ENCODE measurements at places on chromosomes 3 and 15.

DNA sequence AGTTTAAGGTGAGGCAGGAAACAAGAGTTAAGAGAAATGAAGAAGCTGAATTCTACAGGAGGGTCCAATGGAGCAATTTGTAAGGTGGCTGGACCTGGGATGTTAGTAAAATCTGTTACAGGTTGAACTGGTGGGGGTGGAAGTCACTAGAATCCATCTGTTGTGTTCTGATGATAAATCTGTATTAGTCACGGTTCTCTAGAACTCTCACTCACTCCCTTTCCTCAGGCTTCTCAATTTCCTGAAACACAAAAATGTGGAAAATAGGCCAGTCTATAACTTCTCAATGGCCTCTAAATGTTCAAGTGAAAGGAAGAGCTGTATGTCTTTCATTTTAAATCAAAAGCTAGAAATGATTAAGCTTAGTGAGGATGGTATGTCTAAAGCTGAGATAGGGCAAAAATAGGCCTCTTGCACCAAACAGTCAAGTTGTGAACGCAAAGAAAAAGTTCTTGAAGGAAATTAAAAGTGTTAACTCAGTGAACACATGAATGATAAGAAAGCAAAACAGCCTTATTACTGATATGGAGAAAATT is 180.2 kb upstream of the CBLB start:
- no peak for DNase-seq

DNA sequence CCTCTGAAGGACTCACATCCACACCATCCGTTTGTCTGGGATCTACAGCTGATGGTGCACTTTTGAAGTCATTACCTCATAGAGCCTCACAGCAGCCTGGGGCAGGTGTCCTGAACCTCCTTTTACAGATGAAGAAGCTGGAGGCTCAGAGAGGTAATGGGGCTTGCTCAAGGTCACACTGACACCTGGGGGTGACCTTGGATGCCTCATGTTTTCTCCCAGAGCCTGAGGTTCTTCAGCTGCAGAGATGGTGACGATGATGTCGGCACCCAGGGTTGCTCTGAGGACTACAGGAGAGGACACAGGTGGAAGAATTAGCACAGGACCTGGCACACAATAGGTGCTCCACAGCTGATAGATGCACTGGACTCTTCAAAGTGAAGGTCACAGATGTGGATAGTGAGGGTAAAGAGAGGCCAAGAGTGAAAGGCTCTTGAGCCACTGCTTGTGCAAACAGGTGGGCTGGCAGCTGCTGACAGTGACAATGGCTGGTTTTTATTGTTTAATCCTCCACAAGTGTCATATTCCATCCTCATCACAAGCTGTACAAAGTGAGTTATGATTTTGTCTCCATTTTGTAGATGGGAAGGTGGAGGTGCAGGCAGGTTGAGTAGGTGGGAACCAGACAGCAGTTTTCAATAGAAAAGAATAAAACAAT is 17.4 kb upstream of the ATP2B2 start:
- DNase-seq, result no peak

- no peak for DNase-seq
Measured at GRCh38 chr15:71089801-71090200, 25.5 kb upstream of the THSD4 start.

DNA sequence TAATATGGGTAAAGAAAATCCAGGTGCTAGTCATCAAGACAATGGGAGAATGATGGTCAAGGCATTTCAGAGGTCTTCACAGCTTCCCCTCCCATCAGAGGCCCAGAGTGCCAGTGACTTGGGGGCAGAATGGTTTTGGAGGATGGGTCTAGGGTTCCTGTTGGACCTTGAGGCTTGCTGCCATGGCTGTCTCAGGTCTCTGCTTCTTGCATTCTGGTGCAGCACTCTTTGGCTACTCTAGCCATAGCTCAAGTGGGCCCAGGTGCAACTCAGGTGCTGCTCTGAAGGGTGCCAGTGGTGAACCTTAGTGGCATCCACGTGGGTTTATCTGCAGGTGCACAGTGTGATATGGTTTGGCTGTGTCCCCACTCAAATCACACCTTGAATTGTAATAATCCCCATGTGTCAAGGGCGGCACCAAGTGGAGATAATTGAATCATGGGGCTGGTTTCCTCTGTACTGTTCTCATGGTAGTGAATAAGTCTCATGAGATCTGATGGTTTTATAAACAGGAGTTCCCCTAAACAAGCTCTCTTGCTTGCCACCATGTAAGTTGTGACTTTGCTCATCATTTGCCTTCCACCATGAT is 48.5 kb upstream of the PEX5L start:
- no peak for DNase-seq

- DNase-seq, result no peak
Measured at GRCh38 chr3:79405183-79405582, 362.6 kb downstream of the ROBO1 start.

- no peak for DNase-seq
Measured at GRCh38 chr15:55873024-55873720, 120.2 kb downstream of the NEDD4 start.

GRCh38 chr3:49158103-49158709 is 7.9 kb downstream of the CCDC71 start:
- no peak for DNase-seq

DNA sequence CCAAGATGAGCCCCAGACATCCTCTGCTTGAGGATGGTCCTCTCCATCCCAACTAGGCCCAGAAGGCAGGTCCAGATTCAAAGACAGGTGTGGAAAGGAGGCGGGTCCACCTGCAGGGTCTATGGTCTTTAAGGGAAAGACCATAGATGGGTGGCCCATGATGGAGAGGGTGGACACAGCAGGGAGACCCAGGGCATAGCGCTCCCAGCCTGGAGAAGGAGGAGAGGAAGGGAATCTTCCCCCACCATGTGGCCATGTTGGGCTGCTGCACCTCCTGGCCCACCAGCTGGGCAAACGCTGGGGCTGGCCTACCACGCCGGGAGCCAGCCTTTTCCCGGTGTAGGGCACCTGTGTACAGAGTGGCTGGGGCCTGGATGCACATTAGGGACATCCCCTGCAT is 265.2 kb upstream of the TLE3 start:
- peak; percentile 22 for DNase-seq

- no peak for DNase-seq
Measured at GRCh38 chr3:79517766-79518413, 249.9 kb downstream of the ROBO1 start.

DNA sequence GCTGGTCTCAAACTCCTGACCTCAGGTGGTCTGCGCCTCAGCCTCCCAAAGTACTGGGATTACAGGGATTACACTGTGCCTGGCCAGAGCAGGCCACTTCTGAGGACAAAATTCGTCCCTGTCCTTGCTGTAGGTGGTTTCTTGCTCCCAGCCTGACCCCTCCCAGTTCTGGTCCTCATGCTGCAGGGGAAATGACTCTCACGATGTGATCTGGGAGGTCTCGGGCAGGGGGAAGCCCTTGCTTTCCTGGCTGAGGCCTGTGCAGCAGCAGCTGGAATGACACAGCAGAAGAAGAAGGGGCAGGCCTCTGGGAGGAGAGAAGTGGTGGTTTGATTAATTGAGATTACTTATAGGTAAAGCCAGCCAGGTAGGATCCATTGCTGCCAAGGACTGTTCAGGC is 39.3 kb downstream of the MEGF11 start:
- no peak for DNase-seq

DNA sequence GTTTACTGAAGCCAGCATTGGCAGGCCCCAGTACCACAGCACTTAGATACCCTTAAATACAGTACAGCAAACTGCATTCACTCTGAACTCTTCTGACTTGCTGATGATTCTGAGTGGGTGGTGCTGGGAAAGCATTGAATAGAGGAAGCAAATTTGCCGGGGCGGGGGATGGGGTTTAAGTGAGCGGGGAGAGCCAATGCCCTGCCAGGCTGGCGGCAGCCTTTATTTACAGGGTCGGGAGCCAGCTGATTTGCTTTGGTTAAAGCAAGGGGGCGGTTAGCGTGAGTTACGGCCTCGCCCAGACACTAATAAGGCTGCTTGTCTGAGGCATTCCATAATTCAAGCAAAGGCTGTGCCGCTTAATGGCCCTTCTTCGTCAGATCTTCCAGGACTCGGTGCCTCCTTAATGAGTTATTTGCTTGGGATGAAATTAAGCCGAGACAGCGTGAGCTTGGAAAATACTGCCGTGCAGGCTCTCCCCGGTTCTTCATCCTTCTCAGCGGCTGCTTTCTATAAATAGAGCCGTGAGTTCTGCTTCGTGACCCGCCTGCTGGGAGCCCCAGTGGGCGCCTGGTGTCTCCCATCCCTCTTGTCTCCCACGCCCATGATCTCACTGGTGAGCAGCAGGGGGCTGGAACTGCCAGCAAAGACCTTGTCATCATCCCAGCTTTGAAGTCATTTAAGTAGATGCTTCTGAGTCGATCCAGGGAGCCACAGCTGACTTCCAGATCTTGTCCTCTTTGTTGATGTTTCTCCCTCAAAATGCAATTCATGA is 25.8 kb downstream of the SPSB4 start:
- DNase-seq, result peak; percentile 51

DNA sequence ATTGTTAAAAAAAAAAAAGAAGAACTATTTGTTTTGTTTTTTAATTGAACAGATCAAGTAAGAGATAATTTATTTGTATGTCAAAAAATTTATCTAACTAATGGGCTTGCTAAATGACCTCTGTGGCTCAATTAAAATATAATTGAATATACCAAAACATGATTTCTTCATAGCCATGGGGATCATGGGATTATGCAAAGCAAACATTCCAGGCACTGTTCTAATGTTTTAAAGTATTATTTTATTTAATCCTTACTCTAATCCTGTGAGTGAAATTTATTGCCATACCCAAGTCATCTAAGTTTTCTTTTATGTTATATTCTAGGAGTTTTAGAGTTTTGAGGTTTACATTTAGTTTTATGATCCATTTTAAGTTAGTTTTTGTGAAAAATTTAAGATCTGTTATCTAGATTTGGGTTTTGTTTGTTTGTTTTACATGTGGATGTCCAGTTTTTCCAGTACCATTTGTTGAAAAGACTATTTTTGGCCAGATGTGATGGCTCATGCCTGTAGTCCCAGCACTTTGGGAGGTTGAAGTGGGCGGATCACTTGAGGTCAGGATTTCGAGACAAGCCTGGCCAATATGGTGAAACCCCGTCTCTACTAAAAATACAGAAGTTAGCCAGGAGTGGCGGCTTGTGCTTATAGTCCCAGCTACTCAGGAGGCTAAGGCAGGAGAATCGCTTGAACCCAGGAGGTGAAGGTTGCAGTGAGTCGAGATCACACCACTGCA is 52.3 kb upstream of the CNOT10 start:
- DNase-seq, result no peak

Data from NCI-H526 treated with DMSO at 0.1 percent for 48 hours (cell line).